NCI-H748 treated with DMSO at 0.1 percent for 48 hours (cell line): ENCODE measurements at places on chromosomes 6 and 20.
A peak's percentile ranks its signal among the peaks of the same experiment; 100 is the strongest.

GRCh38 chr20:3158968-3159431 lies 665 bp downstream of the FASTKD5 start:
- no peak for DNase-seq

- DNase-seq, result no peak
Observed at GRCh38 chr6:85063611-85064010, 299.2 kb upstream of the TBX18 start.

DNA sequence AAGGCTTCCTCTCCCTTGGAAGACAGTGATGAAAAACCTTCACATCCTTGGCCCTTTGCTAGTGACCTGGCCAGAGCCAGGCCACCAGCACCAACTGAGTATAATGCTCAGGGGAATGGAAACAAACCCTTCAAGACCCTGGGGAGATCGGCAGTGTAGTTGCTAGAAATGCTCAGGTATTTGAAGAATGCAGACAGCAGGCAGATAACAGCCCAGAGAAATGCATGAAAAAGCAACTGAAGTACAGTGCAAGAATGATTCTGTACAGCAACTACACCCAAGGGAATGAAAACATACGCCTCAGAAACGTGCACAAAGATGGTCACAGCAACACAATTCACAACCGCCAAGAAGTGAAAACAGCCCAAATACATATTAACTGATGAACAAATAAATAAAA lies 41.1 kb downstream of the PPP1R3G start:
- no peak for DNase-seq

GRCh38 chr6:39166189-39166911 lies 51.4 kb upstream of the SAYSD1 start:
- DNase-seq, result peak; percentile 67

- DNase-seq, result no peak
Observed at GRCh38 chr20:22217712-22218352, 366.5 kb downstream of the FOXA2 start.

- no peak for DNase-seq
Observed at GRCh38 chr20:22623211-22623610, 38.8 kb upstream of the FOXA2 start.

DNA sequence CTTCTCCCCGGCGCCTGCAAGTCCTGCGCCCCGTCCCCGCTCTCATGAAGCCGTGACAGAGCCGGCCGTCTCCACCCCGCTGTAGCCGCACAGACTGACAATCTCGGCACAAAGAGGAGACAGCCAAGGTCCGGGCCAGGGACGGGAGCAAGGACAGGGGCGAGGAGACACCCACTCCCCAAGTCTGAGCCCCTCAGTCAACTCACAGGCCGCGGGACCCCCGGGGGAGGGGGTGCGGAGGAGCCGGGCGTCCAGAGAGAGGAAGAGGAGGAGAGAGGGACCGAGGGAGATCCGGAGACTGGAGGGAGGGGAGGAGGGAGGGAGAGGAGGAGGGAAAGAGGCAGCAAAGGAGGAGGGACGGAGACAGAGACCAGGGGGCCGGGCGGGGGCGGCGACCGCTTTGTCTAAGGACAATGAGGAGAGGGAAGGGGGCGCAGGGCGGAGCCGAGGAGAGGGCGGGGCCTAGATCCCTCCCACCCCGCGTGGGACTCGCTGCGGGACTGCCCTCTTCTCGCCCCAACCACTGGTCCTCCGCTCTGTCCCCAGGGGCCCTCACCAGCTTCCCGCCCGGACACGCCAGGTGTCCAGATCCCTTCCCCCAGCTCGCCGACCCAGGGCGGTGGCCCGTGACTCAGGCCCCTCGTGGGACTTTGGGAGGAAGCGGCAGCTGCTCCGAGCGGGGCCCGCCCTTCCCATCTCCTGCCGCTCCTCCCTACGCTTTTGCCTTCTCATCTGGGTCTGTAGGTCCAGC lies 638 bp upstream of the PPP1R18 start:
- peak; percentile 83 for DNase-seq

GRCh38 chr6:641225-641985 lies 15.5 kb downstream of the HUS1B start:
- no peak for DNase-seq

DNA sequence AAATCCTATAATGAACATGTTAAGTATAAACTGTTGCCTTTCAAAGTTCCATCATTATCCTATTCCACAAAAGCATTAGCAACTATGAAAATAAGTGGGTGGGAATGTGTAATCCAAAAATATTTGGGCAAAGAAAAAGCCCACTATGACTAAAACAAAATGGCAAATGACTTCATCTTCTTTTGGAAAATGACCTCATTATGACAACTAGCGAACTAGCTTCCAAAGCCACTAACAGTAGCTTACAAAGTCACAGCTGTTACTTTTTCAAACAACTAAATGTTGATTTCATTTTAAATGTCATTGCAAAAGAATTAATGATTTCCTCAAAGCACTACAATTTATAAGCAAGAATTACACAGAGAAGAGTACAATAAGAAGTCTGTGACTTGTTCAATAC lies 49.8 kb upstream of the RUNX2 start:
- DNase-seq, result no peak

GRCh38 chr20:58774214-58774613 lies 76.5 kb downstream of the GNAS-AS1 start:
- DNase-seq, result no peak

DNA sequence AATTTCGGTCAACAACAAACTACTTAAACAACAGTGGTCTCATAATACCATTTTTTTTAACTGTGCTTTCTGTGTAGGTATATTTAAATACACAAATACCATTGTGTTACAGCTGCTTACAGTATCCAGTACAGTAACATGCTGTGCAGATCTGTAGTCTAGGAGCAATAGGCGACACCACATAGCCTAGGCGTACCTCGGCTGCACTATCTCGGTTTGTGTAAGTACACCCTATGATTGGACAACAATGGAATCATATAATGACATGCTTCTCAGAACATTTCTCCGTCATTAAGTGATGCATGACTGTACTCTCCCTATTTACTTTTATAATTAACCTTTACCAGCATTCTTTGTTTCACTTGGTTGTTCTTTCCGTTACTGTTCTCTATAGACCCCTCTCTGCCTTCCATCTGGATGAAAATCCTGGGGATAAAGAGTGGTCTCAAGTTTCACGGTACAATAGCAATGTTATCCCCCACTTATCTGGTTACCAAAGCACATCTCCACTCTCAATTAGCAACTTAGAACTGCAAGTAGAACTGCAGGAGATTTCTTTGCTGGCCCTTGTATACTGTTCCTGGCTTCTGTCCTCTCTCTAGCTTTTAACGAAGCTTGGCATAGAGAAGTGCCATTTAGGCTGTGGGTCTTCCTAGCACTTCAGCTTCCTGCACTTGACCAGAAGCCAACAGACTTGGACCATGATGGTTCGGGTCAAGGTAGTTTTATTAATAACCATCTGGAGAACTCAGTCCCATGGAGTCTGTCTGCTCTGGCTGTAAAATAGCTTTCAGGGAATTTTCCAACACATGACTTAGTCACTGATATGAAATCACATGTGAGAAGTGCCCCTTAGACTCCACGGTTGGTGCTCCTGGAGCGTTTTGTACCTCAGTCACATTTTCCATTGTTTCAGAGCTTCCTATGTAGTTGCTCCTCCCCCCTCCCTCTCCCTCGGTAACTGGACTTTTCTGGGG lies 80.4 kb upstream of the POPDC3 start:
- DNase-seq, result peak; percentile 88

- DNase-seq, result no peak
Observed at GRCh38 chr6:15293674-15294073, 47.8 kb downstream of the JARID2 start.

GRCh38 chr6:46419576-46420002 lies 71.7 kb downstream of the RCAN2 start:
- DNase-seq, result peak; percentile 45

DNA sequence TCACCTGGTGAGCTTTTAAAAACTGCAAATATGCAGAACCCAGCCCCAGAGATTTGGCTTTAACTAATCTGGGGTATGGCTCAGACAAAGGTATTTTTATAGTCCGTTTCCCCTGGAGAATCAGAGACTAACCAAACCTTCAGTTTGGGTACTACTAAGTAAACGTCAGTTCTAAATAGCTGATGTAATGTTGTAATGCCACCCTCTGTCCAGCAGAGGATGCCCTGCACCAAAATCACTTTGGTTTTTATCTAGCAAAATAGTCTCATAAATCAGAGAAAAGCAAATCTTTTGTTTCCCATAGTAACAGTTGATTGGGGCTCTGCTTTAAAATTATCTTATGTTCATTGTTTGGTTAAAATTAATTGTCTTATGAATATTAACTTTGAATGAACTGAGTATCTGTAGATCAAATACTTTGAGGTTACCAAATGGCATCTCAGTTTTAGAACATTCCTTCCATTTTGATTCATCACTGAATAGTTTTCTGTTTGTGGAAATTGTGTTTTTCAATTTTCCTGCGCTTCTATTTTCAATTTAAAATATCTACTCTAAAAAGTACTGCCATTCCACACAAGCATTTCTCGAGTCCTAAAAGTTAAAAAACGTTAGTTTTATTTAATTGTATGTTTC lies 278.3 kb upstream of the PLCB4 start:
- peak; percentile 60 for DNase-seq

DNA sequence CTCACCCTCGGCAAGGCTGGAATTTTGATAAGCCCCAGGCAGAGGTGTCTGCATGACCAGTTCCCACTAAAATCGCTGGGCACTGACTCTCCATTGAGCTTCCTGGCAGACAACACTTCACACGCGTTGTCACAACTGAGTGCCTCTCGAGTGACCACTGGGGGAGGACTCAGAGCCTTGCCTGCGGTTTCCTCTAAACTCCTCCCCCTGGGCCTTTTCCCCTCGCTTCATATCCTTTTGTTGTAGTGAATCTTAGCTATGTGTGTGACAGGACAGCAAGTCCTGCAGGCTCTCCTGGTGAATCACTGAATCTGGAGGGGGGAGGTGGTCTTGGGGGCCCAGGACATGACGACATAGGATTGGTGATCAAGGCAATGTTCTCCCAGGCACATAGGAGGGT lies 670.8 kb downstream of the PRKN start:
- no peak for DNase-seq

GRCh38 chr6:161637658-161638057 lies 363.8 kb upstream of the AGPAT4 start:
- DNase-seq, result no peak

GRCh38 chr20:51447097-51447764 lies 95.3 kb downstream of the NFATC2 start:
- DNase-seq, result no peak

GRCh38 chr6:109894181-109894580 lies 83.9 kb upstream of the GPR6 start:
- DNase-seq, result no peak

GRCh38 chr6:52829046-52829817 lies 11.4 kb downstream of the GSTA5 start:
- no peak for DNase-seq

DNA sequence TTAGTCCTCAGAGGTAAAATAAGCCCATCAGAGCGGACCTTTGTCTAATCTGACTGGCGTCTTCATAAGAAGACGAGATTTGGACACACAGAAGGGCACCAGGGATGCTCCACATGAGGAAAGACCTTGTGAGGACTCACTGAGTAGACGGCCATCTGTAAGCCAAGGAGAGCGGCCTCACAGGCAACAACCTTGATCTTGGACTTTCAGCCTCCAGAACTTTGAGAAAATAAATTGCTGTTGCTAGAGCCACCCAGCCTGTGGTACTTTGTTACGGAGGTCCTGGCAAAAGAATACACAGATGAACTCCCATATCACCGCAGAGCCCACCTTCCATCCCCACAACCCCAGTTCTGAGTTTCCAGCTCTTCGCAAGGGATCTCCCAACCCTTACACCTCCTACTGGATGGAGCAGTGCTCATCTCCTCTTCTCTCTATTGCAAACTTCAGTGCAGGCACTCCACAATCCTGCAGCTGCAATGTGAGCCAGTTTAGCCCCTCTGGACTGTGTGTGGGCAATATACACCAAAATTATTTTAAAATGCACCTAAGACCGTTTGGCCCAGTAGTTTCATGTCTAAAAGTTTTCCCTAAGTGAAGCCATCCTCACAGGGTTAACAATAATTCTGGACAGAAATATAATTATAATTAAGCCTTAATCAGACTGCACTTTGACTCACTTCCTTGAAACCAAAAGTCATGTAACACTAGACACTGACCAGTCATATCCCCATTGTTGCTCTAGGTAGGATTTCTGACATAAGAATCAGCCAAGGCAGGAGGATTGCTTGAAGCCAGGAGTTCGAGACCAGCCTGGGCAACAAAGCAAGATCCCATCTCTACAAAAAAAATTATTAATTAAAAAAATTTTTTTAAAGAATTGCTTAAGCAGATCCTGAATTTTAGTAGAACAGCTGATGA lies 8.8 kb upstream of the TRIM31 start:
- DNase-seq, result no peak

GRCh38 chr6:53103993-53104675 lies 38.9 kb downstream of the FBXO9 start:
- peak; percentile 40 for DNase-seq

GRCh38 chr20:8914421-8914820 lies 154.5 kb upstream of the PLCB4 start:
- DNase-seq, result no peak

GRCh38 chr6:37359039-37359438 lies 5.3 kb downstream of the RNF8 start:
- DNase-seq, result no peak

DNA sequence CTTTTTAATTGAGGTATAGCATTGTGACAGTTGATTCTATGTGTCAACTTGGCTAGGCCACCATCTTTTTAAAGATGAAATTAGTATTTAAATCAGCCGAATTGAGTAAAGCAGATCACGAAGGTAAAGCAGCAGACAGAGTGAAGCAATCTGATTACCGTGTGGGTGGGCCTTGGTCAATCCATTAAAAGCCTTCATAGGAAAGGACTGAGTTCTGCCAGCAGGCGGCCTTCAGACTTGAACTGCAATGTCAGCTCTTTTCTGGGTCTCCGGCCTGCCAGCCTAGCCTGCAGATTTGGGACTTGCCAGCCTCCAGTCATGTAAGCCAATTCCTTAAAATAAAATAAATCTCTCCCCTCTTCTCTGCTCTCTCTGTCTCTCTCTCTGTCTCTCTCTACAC lies 22.4 kb upstream of the TGM2 start:
- DNase-seq, result no peak

GRCh38 chr20:52864916-52865605 lies 107.1 kb upstream of the TSHZ2 start:
- DNase-seq, result no peak

DNA sequence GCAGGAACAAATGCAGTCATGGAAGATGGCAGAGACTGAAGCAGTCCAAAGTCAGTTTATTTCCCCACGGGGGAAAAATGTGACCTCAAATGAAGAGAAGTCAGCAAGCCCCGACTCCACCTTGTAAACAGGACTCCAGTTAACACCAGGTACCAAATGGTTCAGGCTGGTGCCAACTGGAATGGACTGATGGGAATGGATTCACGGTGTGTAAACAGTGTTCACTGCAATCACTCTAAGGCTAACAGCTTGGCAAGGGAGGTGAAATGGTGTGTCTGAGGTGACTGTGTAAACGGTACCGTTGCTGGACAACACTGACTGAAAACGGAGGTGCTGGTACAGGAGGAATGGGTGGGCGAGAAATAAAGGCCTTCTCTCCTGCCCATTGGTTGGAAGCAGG lies 12.0 kb downstream of the PLAGL2 start:
- DNase-seq, result no peak

DNA sequence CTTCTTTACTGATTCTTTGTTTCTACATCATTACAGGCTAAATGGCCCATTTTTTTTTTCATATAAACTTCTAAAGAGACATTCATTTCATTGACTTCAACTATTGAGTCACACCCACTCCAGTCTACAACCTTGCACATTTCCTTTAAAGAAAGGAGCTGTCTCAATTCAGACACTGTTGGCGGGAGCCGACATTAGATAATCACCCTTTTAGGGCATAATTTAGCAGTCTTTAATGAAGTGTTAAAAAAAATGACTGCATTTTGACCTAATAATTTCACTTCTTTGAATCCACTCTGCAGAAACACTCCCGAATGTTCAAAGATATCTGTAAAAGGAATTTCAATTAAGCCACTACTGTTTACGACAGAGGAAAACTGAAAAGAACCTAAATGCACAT lies 1.5 kb downstream of the EPM2A start:
- DNase-seq, result peak; percentile 17
